ENCODE measurements at places on chromosomes 7 and 10.

- no peak for DNase-seq
Observed at GRCh38 chr10:109773288-109774120, 149.8 kb downstream of the XPNPEP1 start.

DNA sequence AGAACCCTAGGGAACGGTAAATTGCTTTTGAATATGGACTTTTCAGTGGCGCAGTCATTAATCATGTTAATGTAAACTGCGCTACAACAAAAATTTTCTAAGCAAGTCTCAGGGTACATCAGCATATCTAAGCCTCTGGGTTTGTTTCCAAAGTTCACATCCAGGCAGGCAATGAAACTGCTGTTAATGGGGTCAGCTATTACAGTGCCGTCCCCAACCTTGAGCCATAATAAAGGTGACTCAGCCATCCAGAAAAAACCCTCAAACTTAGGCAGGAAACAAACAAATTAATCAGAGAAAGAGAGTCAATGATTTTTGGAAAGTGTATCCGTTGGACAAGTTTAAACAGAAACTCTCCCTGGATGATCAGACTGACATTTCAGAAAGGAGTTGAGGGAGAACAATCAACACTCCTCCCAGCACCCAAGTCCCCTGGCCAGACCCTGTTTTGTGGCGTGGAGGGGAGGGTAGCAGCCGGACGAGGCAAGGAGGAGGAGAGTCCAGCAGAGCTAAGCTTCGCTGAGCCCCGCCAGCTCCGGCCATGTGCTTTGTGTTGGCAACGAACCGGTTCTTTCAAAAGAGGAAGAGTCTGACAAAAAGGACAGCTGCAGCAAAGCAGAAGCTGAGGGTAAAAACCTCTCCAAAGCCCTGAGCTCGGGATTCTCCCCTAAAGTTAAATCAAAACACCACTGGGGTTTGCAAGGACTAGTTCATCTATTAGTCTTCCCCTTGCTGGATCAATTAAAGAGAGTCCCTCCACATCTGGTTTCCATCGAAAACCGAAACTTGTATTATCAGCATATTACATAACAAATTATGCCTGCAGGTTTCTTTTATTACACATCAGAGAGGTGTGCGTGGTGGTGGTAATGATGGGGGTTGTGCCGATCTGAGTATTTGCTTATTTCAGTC, 3.6 kb downstream of the FAM53B start:
- no peak for DNase-seq

GRCh38 chr7:42753811-42754363, 158.0 kb downstream of the C7orf25 start:
- no peak for DNase-seq

GRCh38 chr7:130736298-130736900, 2.4 kb upstream of the KLF14 start:
- no peak for DNase-seq

GRCh38 chr7:157543791-157544190, 207.0 kb downstream of the DNAJB6 start:
- no peak for DNase-seq

GRCh38 chr10:83582407-83583095, 556.8 kb upstream of the GHITM start:
- DNase-seq = no peak

DNA sequence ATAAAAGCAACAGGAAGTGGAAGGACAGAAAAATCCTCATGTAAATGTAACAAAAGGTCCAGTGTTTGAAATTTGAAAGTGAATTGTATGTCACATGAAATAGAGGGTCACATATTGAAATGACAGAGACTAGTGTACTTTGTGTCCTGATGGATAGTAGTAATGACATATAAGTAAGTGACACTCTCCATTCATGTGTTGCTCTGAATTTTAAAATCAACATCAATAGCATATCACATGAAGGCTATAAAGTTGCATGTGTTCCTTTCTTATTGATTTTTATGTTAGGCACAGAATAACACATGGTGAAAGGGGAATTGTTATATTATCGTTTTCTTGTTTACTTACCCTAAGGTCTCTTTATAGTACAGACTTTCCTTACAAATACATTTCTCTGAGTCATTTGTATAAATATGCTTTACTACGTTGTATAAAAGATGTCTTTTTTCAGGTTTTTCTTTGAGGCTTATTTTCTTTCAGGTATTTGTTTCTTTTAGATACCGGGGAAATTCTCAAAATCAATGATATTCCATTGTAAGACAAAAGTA, 104.6 kb upstream of the CACNA2D1 start:
- DNase-seq = no peak

DNA sequence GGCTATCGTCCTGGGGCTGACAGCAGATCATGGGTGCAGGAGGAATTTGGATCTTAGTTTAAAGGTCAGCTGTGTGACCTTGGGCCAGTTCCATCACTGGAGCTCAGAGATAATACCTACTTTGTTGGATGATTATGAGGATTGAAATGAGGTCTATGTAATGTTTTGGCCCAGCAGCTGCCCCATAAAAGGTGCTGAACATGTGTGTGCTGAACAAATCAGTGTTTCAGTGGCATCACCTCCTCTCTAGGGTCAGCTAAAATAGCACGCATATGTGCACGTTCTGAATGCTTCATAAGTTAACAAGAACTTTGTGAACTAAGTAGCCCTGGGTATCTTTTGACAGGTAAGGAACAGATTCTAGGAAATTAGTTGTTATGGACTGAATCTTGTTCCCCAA, 84.8 kb upstream of the LRRC18 start:
- DNase-seq = no peak

- no peak for DNase-seq
Observed at GRCh38 chr10:124266468-124267230, 152.1 kb downstream of the OAT start.

DNA sequence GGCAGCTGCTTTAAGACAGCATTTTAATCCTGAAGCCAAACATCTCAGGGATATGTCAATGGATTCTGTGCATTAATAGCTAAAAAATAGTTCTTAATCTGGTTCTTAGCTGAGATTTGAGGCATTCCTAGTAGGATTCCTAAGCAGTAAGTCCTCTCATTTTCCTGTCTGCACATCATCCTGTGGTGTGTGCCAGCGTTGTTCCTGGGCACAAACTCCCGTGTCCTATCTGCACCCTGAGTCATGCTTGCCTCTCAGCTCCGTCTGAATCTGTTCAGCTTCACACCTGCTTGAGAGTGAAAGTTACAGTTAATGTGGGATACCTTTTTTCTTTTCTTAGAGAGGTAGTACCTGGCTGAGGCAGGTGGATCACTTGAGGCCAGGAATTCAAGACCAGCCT, 19.5 kb downstream of the BAG3 start:
- no peak for DNase-seq

DNA sequence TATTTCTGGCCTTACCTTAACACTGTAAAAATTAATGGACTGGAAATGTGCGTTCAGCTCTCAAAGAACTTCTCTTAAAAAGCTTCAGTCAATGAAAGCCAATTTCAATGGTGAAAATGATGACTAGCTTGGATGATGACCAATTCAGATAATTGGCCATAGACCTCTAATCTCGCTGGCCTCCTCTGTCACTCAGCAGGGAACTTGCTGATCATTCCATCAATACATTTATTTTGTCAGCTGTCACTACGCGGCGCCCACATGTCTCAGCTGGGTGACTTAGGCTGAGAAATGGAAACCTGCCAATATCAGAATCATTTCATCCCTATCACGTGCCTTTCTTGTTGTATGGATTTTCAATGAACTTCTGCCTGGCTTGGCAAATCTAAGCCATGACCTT, 673.0 kb upstream of the AUTS2 start:
- no peak for DNase-seq

DNA sequence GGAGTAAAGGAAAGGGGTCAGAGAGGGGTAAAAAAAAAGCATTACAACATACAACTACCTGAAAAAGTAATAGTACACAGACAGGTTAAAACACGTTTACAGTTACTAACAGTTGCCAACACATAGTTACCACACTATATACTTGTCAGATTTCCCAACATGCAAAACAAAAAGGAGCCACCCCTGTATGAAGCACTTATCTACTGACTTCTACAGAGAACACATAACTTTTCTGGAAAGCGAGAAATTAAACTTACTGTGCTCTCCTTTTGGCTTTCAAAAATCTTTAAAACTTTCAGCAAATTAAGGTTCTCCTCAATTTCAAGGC, 2.1 kb downstream of the ABI1 start:
- DNase-seq = no peak

DNA sequence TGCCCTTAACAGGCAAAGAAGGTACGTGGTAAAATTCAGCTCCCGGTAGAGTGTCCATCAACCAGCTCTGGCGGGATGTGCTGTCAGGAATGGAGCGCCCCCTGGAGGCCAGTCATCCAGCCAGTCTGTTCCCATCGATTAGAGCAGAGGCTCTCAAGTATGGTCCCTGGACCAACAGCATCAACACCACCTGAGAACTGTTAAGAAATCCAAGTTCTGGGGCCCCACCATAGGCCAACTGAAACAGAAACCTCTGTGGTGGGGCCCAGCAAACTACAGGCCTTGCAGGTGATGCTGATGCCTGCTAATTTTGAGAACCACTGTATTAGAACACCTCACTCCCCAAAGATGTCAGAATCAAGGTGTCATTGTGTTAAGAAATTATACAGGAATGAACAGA, 109.2 kb downstream of the DPY19L1 start:
- DNase-seq = no peak

DNA sequence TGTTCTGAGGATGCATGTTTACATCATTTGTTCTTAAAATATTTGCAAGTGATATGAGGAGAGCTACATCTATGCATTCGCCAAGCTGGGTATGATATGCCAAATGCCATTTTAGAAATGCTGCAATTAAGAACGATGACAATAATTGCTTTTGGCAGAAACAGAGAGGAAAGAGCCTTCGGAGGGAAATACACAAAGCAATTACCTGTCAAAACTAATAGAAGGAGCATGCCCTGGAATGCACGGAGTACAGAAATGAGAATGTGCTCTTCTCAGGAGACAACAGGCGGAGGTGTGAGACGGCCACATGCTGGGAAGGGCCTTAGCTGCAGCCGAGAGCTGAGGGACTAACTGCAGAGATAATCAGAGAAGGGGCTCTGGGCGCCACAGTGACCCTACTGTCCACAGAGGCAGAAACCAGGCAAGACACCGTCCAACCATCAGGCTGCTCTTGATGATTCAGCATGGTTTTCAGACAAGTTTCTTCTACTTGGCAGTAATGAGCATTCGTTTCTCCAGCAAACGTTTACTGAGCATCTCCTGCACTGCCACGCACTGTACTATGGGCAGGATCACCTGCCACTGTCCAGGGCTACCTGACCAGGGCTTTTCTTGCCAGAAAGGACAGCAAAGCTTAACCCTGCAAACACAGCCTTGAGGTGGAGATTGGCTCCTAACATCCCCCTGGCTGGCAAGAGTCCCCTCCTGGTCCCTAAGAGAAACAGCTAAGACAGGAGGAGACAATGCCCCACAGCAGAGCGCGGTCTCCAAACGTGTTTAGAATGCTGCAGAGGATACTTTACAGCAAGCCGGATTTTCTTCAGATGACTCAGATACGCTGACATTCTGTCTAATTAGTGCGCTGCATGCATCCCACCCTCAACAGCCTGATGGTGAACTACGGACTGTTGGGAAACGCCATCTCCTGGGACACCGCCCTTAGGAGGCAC, 18.1 kb downstream of the VIPR2 start:
- no peak for DNase-seq

DNA sequence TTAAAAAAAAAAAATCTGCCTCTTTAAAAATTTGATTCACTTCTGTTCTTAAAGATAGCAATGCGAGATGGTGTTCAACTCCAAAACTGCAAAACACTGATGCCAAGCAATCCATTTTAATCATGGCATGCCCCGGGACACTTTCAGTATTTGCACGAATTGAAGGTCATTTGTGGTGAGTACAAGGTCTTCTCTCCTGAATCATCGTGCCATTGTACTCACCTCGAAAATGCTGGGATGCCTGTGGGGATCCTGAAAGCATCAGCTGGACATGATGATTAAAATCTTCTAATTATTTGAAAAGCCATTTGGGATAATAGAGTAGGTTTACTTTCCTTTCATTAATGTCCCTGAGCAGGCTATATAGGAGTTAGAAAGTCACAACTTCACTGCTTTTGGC, 125.1 kb upstream of the NRP1 start:
- DNase-seq = no peak

GRCh38 chr7:55970561-55970960, 6.2 kb downstream of the NIPSNAP2 start:
- no peak for DNase-seq

- DNase-seq = no peak
Observed at GRCh38 chr7:81519886-81520285, 250.0 kb downstream of the HGF start.

- DNase-seq = no peak
Observed at GRCh38 chr7:2202361-2202761, 30.4 kb downstream of the MAD1L1 start.

GRCh38 chr10:104103956-104104355, 18.0 kb upstream of the SFR1 start:
- DNase-seq = no peak

DNA sequence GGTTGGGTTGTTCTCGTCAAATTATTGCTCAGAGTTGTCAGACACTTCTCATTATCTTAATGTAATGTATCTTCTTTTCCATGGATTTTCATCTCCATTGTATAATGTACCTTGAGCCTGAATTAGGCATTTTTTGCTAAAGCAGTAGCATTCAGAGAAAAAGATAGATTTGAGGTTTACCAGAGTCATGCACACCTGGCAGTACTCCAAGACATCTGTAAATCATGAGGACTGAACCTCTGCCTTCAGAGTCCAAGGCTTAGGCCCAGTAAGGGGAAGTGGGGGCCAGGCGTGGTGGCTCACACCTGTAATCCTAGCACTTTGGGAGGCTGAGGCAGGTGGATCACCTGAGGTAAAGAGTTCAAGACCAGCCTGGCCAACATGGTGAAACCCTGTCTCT, 624.3 kb upstream of the MBL2 start:
- no peak for DNase-seq

DNA sequence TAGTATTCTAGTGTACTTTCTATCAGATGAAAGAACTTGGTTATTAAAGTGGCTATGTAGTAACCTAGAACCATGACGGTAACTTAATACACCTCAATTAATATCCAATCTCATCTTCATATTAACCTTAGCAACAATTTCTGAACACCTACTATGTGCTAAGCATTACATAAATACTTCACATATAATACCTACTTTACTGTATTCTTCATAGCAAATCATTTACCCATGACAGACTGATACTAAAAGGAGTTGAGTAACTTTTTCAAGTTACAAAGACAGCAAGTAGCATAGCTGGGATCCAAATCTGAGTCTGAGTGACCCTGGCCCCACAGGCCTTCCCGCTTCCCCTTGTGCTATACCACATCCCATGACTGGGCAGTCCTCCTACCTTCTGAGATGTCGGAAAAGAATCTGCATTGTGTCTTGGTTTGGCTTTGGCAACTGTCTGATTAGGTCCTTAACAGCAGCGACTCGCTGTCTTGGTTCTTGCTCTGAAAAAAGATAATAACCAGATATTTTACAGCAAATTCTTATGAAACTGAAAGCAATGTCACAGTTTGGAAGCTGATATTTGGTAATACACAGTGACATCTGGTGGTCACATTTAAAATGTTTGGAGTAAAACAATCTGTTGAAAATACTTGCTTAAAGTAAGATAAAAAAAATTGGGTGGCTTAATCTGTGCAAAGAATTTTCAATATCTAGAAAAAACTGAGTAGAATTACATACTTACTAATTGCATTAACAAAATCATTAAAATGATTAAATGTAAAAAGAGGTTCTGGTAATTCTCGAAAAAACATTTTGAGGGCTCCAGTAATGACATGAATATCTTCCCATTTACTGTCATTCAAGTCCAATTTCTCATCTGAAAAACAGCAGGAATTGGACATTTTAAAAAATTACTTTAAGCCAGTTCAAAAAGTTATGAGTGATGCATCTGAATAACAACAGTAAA, 120.1 kb downstream of the ARHGAP12 start:
- DNase-seq = no peak

- no peak for DNase-seq
Observed at GRCh38 chr10:21249435-21249834, 276.0 kb downstream of the SKIDA1 start.

GRCh38 chr7:127892488-127893314, 138.5 kb downstream of the LRRC4 start:
- DNase-seq = no peak

Data from activated T-helper 1 cell treated with Interleukin-2 at 50 U/mL for 16 hours (primary cell).